Smooth muscle cell of the brain vasculature (primary cell): ENCODE measurements at places on chromosomes 4 and X.

DNA sequence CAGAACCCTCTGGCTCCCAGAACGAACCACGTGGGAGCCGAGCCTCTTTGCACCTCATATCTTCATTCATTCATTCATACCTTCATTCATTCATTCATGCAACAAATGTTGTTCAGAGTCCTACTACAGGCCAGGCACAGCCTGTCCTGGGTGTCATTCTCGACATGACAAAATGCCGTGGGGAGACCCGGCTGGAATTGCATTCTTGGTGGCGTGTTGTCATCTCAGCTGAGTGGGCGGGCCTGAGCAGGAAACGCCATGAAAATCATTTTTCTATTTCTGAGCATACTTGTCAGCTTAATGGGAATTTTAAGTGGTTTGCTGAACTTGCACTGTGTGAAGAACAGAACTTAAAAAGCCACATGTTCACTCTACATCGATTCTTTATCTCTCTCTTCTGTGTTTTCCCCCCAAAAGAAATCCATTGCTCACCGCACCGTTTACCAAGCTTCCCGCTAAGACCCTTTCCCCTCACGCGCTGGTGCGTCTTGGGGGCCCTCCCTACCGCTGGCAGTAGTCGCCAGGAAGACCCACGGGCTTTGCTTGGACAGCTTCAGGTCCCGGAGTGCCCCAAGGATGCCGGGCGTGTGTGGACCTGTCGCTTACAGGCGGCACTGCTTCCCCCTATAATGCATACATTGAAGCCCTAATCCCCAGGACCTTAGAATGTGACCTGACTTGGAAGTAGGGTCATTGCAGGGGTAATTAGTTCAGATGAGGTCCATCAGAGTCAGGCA, 41.6 kb upstream of the HMX1 start:
- DNase-seq = no peak

DNA sequence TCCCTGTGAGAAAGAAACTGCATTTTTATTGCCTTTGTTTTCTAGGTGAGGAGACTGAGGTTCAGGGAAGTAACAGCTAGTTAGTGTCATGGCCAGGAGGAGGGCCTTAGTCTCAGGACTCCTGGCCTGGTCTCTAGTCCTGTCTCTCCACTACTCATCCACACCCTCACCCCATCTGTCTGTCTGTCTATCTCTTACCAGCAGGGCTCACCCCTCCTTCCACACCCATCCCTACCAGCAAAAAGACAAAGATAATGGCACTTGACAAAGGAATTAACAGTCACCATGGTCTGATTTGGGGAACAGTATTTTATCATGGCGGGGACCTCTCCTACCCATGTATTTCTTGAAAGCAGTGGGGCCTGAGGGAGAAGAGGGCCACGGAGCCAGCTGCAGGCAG, 125.8 kb downstream of the REPS2 start:
- no peak for DNase-seq

DNA sequence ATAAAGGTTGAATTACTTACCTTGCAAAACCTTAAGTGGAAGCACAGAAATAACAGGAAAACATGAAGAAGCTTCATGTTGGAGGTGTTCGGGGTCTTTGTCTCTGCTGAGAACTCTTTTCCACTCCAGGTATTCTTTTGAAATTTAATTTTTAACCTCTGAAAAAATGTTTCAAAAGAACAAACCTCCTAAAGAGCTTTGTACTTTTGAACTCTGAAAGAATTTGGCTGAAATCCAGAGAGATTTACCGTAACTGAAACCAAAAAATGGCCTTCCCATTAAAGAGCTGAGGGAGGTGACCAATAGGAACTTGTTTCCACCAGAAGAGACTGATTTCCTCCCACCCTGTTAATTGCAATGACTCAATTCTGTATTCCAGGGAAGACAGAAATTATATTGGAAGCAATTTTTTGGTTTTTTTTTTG, at the start of gene CFI:
CFI (minus strand) TSS at position 105 of the 425 bp plus-strand sequence; CDS start at position 77, 28 bp downstream.
- DNase-seq = no peak

DNA sequence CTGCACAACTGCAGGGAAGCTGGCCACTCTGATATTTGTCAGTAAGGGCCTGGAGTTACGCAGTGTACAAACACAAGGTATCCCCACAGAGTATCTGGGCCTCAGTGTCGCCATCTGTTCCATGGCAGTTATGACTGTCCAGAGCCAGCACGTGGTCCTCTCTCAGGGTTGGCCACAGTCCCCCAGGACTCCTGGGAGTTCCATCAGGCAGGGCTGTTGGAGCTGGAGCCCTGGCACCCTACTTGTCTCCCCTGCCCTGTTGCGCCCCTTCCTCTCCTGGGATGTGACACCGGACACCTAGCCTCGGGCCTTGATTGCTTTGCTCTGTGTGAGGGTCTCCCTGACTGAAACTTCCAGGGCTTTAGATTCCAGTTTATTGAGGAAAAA, 8.4 kb downstream of the HTRA3 start:
- no peak for DNase-seq

DNA sequence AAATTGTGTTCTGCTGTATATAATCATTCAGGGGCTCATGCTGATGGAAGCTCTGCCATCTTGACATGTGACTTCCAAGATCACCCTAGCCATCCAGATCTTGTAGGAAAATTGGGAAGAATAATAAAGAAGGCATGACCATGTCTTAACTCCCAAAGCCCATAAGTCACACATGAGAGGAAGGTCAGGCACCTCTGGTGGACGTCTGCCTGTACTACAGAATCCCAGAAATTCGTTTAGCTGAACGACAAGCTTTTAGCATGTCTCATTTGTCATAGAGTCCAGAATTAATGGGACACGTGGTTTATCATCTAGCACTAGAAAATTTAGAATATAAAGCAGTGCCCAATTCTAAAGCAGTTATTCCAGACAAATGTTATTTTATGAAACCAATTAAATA, 212.7 kb downstream of the CENPC start:
- DNase-seq = no peak

GRCh38 chrX:18348047-18348446, 6.4 kb downstream of the SCML2 start:
- DNase-seq = no peak

DNA sequence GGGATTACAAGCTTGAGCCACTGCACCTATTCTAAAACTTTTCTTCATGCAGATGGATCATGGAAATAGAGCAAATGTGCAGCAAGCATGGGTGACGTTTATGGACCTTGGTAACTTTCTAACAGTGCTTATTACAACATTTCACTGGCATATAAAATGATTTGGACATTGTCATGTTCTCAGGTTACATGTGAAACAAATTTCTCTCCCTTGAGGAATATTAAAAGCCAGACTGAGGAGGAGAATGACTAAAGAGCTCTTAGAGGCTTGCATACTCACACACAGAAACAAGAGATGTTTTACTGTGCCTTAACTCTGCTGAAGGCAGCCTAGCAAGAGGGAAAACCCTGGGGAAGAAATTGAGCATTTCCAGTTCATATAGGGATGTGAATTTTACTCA, 38.6 kb upstream of the GPR101 start:
- DNase-seq = no peak

DNA sequence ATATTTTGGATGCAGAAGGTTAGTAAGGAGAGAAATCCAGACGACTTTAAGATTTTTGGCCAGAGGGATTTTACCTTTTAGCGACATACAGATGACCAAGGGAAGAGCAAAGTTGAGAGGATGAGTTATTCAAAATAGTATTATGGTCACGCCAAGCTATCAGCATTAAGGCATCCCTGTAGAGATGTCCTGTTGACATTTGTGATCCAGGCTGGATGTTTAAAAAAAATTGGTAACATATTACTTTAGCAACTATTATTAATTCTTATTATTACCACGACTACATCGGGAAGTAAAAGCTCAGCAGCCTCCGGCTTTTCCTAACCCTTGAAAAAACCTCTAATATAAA, 562 bp upstream of the OSTC start:
- DNase-seq = no peak

DNA sequence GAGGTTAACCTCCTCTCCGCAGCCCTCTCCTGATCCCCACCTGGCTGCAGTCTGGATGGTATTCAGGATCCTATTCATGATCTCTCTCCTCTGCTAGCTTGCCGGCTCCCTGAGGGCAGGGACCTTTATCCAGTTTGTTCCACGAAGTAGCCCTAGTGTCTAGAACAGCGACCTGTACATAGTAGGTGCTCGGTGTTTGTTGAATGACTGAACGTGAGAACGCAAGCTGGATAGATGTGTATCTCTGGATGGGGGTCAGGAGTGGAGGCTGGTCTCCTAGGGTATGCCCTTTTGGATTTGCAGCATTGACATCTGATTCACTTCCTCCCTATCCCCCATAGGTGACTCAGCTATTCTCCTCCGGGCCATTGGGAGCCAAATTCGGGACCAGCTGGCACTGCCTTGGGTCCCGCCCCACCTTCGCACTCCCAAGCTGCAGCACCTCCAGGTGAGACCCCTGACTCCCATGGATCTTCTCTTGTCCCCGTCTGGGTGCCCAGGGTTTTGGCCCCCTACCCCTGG, 7.3 kb downstream of the CCDC22 start:
- no peak for DNase-seq

DNA sequence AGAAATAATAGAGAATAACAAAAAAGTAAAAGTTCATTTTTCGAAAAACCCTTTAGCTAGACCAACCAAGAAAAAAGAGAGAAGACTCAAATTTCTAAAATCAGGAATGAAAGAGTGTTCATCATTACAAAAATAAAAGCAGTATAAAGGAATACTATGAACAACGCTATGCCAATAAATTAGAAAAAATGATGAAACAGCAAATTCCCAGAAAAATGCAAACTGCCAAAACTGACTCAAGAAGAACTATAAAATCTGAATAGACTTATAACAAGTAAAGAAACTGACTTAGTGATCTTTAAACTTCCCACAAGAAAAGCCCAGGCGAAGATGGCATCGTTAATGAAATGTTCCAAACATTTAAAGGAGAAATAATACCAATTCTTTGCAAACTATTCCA, 3.1 kb upstream of the ZCCHC13 start:
- DNase-seq = no peak

DNA sequence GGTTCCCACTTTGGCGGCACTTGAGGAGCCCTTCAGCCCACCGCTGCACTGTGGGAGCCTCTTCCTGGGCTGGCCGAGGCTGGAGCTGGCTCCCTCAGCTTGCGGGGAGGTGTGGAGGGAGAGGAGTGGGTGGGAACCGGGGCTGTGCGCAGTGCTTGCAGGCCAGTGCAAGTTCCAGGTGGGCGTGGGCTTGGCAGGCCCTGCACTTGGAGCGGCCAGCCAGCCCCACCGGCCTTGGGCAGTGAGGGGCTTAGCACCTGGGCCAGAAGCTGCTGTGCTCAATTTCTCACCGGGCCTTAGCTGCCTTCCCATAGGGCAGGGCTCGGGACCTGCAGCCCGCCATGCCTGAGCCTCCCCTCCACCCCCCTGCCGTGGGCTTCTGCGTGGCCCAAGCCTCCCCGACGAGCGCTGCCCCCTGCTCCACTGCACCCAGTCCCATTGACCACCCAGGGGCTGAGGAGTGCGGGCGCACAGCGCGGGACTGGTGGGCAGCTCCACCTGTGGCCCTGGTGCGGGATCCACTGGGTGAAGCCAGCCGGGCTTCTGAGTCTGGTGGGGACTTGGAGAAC, 474.3 kb downstream of the MID1IP1 start:
- DNase-seq = no peak

GRCh38 chrX:1584237-1585011, 7.0 kb upstream of the AKAP17A start:
- DNase-seq = no peak

- no peak for DNase-seq
These were observed 93.9 kb downstream of the PHKA2 start for GRCh38 chrX:18890049-18890381.

DNA sequence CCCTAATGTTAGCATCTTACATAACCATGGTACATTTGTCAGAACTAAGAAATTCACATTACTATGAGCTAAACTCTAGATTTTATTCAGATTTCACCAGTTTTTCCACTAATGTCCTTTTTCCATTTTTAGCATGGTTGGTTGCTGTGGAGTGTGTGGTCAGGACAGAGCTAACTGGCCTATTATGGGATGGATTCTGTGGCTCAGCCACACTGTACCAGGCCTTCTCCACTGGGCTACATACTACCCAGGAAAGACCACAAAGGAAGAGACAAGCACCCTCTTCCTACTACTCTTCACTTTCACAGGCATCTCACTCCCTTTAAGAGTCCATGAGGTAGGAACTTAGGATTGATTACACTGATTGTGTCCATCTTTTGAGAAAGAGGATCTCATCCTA, 67.4 kb downstream of the ZNF827 start:
- DNase-seq = no peak

DNA sequence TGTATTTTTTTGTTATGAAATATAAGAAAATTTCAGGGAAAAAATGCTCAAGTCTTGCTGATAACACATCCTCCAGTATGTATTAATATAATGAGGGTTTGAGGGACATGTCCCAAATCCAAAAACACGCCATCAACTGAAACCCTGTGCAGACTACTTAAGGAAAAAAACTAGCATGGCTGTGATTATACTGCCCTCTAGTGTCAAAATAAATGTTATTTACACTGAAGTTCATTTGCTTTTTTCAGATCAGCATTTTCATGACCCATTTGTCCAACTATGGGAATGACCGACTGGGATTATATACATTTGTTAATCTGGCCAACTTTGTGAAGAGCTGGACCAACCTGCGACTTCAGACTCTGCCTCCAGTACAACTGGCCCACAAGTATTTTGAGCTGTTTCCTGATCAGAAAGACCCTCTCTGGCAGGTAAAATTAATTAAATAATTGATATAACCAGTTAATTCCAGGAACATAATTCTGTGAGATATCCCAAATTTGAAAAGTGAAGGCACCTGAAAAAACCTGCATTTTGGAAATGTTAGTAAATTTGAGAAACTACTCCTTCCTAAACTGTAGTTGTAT, 128.5 kb downstream of the PRSS12 start:
- DNase-seq = peak; percentile 29

DNA sequence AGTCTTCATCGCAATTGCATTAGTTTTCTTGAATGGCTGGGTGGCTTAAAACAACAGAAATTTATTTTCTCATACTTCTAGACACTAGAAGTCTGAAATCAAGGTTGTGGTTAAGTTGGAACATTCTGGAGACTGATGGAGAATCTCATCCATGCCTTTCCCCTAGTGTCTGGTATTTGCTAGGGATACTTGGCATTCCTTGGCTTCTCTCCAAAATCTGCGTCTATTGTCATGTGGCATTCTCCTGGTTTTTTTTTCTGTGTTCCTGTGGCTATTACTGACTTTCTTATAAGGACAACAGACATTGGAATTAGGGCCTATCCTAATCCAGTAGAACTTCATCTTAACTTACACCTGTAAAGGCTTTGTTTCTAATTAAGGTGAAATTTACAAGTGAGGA, 272.8 kb upstream of the EPHA5 start:
- peak; percentile 6 for DNase-seq

DNA sequence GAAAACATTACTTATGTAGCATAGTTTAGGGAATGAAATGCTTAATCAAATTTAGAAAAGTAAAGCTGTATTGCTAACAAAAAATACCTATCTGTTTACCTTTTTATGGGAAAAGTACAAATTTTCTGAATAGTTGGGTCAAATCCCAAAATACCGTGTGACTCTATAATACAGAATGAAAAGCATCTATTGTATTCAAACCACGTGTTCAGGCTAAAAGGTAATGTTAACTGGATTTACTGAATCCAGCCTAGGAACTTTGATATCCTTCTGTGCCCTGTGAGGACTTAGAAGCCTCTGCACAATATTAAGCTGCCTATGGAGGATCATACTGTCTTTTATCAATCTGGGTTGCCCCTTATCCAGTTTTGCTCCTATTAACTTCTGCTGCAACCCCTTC, 36.3 kb upstream of the AGA start:
- no peak for DNase-seq

GRCh38 chrX:68851082-68851481, 22.3 kb downstream of the EFNB1 start:
- DNase-seq = no peak

GRCh38 chr4:20137176-20137575, 114.5 kb upstream of the SLIT2 start:
- DNase-seq = no peak

GRCh38 chrX:14032406-14032805, 2.7 kb upstream of the GEMIN8 start:
- DNase-seq = peak; percentile 18
